CD4-positive, alpha-beta T cell treated with Interleukin-17A for 1 hour (primary cell): ENCODE measurements at places on chromosomes 1 and 21.

- no peak for DNase-seq
Measured at GRCh38 chr1:115676498-115677181, 34.9 kb downstream of the VANGL1 start.

DNA sequence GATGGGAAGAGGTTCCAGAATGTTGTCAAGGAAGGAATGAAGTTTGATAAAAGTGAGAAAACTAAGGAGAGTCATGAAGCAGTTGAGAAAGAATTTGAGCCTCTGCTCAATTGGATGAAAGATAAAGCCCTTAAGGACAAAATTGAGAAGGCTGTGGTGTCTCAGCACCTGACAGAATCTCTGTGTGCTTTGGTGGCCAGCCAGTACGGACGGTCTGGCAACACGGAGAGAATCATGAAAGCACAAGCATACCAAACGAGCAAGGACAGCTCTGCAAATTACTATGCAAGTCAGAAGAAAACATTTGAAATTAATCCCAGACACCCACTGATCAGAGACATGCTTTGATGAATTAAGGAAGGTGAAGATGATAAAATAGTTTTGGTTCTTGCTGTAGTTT, 142.8 kb downstream of the CDC7 start:
- no peak for DNase-seq

DNA sequence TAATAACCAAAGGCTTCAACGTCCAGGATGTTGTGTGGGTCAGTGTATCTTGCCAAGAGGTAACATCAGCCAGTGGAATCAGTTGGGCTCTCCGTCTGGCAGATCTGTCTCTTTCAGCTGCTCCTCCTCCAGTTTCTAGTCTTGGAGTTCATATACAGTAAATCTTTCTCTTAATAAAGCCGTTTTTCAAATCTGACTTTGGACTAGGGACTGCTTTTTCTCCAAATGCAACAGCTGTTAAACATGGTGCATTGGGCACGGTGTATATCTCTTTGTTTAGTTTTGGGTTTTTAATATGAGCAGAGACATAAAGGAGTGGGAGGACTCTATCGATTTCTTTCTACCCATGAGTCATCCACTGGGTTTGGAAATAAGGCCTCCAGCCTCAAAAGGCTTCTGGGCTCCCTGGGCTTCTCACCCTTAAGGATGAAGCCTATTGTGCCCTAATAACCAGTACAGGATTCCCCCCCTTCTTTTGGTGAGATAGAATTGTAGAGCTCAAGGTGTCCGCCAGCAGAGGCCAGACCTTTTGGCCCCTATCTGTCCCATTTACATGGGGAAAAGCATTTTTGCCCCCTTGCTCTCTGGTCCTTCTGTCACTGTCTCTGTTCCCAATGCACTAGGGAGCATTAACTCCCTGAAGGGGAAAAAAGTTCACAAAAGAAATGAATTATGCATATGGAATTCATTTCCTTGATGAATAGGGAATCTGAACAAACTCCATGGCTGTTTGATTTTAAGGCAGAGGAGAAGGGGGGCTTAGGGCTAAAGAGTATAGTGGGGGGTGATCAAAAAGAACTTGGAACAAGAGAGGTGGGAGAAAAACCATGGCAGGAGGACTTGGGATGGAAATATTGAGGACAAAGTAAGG, 86.0 kb downstream of the PBX1 start:
- no peak for DNase-seq

DNA sequence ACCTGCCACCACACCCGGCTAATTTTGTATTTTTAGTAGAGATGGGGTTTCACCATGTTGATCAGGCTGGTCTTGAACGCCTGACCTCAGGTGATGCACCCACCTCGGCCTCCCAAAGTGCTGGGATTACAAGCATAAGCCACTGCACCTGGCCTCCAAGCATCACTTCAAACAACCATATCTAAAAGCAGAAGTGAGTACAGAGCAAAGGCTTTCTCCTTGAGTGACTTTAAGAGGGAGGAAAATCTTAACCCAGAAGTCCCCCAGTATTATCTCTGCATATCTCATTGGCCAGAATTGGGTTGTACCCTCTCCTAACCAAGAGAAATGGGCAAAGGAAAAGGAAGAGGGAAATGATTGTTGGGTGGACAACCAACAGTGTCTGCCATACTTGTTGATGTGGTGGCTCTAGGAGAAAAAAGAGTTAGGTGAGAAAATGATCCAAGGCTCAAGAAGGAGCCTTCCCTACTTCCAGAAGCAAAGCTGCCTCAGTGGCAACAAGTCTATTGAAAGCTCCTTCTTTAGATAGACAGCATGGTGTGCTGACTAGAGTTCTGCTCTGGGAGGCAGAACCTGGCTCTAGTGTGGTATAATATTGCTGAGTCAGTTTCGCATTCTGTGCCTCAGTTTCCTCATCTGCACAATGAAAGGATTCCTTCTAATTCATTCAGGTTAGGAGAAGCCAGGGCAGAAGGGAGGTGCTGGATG, 16.8 kb upstream of the FOXE3 start:
- no peak for DNase-seq

GRCh38 chr1:89929467-89930063, 65.3 kb upstream of the ZNF326 start:
- DNase-seq, result no peak

GRCh38 chr1:43220905-43221778, 48.6 kb upstream of the TMEM125 start:
- DNase-seq, result no peak

DNA sequence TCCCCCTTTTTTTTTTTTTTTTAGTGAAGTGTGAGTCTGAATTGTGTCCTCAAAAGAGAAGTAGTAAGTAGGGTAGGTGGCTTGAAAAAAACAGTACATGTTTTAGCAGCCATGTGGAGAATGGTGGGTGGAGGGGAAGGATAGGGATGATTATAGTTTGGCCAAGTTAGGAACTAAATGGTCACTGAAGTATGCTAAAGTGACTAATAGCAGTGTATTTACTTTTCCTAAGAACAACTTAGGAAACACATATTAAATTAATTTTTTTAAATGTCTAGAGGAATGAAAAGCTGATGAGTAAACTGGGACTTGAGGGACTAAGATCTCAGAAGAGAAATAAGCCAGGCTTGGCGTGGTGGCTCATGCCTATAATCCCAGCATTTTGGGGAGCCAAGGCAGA, 55.5 kb downstream of the PLA2G4A start:
- DNase-seq, result no peak
